ENCODE measurements at places on chromosomes 3 and 15.
A peak's percentile ranks its signal among the peaks of the same experiment; 100 is the strongest.

DNA sequence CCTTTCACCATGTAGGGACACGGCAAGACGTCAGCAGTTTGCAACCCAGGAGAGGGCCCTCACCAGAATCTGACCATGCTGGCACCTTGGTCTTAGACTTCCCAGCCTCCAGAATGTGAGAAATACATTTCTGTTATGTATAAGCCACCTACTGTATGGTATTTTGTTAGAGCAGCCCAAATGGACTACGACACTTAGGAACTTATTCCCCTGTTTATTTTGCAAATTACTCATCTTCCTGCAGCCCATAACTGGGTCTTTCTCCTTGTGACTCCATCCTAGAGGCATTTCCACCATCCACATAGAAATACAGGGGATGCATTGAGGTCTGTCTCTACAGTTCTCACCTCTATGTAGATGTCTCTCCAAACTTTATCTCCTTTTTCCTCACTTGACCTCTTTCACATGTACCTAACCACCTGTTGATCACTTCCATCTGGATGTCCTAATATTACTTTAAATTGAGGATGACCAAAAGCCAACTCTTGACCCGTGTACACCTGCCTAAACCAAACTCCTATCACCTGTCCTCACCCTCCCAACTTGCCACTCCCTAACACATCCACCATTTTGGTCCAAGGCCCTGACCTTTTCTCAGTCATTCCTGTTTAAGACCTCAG is 406.0 kb upstream of the WNT5A start:
- DNase-seq: no peak

DNA sequence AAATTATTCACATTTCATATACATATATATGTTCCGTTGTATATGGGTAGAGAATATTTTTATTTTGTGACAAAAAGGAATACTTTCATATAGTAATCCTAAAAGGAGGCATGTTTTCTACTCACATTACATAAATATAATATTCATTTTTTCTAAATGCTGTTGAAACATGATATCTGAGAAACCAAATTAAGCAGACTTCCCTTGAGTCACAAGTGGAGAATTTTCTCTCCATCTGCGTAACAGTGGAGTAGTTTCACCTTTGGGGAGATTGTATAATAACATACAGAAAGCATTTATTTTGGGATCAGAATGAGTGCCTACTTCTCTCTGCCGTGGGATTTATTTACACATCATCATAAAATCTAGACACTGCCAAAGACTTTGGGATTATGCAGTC is 849.8 kb downstream of the NSUN3 start:
- no peak for DNase-seq

DNA sequence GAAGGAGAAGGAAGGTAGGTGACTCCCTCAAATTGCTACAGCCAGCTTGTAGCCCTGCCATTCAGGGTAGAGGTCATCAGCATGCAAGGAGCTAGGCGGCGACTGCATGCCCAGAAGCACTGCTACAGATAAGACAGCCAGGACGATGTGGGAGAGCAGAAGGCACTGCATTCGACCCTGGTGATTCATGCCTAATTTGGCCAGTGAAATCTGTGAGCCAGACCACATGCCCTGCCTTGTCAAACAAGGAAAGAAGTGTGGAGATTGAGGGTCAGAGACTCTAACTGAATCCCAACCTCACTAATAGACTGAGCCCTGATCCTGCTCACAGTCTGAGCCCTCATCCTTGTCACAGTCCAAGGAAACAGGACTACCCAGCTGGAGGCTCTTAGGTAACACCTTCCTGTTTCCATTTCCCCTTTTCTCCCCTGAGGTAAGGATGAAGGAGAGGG is 86.6 kb downstream of the LINGO1 start:
- DNase-seq: peak; percentile 37

- peak; percentile 54 for DNase-seq
Observed at GRCh38 chr3:69692761-69693160, 46.5 kb upstream of the MITF start.

DNA sequence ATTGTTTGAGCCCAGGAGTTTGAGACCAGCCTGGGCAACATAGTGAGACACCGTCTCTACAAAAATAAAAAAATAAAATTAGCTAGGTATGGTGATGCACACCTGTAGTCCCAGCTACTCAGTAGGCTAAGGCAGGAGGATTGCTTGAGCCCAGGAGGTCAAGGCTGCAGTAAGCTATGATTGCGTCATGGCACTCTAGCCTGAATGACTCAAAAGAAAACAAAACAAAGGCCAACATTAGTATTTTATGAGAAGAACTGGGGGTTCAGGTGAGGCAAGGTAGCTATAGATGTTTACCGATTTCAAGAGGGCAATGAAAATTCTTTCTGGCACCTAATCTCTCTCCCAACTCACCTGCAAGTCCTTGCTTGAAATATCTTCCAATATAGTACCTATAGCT is 77.2 kb downstream of the GREM1 start:
- no peak for DNase-seq
